ENCODE measurements at places on chromosomes 3 and 15. TPM values are rescaled to one million over a fixed set of nuclear protein-coding genes. Genes with fewer than 3 reads are reported as not detected.

Gene SLC22A14
- 0.17 TPM for total RNA-seq

Gene MUC4
- not detected for total RNA-seq

DNA sequence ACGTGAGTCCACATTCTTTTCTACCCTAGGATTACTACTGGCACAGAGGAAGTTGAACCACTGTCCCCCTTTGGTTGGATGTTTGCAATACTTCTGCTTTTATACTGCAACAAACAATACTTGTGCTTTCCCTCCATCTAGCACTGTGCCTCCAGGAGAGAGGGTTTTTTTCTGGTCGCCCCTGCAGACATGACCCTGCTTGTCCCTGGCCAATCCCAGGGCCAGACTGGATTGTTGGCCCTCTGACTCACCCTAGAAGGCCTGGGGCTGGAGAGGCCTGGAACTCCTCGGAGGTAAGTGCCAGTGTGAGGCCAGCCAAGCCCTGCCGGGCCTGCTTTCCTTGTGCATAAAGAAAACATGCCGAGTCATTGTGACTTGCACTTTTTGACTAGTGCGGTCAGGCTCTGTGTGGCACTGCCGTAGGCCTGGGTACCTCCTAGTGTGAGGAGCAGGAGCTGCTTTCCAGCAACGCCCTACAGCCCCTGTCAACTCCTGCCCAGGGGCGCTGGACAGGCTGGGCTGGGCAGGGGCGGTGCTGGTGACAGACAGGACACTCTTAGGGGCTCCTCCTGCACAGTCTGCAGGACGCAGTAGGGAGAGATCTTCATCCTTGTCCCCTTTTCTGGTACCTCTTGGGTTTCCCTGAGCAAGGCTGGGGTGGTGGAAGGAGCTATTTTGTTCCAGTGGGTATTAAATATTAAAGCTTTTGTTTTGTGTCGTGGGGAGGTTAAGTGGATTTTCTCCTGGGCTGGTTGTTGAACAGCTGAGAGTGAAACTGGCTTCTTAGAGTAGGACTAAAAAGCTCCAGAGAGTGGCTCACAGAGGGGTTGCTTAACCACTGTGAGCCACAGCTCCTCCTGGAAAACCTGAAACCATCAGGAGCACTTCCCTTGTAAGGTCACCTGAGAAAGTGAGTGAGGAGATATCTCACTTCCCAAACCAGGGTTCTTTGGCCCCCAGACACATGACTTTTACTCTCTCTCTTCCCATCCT is 14.4 kb upstream of the TKT start:
- DNase-seq = peak; percentile 80

GRCh38 chr15:79209116-79209515 is 73.4 kb upstream of the ANKRD34C start:
- no peak for DNase-seq

GRCh38 chr3:19030522-19030839 is 117.8 kb upstream of the KCNH8 start:
- DNase-seq = no peak

GRCh38 chr3:144221761-144222160 is 250.1 kb downstream of the DIPK2A start:
- no peak for DNase-seq

DNA sequence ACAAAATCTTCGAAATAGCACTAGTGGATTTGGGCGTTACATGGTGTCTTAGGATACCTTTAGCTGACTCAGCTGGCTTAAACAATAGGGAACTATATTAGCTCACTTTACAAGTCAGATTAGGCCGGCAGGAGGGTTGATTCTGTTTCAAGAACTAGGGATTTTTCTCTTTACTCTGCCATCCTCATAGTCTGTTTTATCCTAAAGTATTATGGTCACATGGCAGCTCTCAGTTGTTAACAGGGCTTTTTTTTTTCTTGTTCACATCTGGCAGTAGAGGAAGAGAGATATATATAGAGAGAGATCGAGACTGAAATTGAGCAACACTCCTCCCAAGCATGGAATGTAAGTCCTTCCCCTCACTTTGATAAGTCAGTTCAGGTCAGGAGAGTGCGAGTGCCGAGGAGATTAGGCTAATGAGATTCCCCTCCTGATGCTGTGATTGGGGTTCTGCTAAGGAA is 32.9 kb downstream of the CHP1 start:
- DNase-seq = no peak

- no peak for DNase-seq
Measured at GRCh38 chr15:46080016-46080415, 445.2 kb downstream of the SQOR start.

GRCh38 chr3:98726084-98726483 is 37.1 kb upstream of the ST3GAL6 start:
- DNase-seq = no peak

GRCh38 chr15:56824175-56824574 is 90.9 kb upstream of the ZNF280D start:
- DNase-seq = no peak

DNA sequence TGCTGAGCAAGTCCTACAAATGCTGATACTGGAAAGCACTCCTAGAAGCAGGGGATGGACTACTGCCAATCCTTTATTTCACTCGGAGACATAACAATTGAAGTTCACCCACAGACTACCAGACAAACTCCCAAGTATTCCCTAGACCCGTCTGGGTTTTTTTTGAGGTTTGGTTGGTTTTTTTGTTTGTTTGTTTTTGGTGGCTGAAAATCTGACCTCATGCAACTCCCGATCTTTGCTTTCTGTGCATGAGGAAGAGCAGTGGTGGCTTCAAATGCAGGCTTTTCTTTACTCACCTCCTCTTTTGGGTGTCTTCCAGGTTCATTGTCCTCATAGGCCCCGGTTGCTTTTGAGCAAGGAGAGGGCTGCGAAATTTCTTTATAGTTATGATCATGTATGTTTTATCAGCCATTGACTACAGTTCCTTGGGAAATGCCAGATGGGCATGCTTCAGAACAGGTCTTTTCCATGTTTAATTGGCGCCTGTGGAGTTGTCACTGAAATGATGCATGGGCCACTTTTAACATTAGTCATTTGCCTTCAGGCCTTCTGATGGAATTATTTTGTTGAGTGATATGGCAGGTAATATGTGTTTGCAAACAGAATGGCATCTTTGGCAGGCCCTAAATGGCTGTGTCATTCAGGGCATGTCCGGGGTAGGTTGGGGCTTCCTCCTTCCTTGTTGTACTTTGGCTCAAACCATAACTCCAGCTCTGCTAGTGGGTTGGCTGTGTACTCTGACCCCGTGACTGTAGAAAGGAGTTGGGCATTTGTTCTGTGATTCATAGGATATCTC is 81.3 kb upstream of the ZBED2 start:
- DNase-seq = no peak

DNA sequence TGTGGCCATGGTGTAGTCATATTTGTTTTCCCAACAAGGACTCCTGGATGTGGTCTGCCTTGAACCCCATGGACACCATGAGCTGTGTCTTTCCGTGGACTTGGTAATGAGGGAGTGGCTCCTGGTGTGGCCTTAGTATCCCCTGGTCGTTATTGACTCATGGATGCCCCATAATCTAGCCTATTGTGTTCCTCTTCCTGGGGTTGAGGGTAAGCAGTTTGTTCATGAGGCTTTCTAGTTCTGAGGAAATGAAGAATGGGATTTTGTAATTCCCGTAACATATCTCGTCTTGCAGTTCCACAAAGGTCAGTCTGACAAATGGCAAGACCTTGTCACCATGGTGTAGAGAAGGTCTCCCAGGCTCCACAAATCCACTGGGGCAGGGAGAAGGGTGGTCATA is 22.6 kb downstream of the RAB7A start:
- DNase-seq = no peak

All from liver (tissue), 10 donors.